ENCODE measurements at places on chromosomes 6 and 20.

DNA sequence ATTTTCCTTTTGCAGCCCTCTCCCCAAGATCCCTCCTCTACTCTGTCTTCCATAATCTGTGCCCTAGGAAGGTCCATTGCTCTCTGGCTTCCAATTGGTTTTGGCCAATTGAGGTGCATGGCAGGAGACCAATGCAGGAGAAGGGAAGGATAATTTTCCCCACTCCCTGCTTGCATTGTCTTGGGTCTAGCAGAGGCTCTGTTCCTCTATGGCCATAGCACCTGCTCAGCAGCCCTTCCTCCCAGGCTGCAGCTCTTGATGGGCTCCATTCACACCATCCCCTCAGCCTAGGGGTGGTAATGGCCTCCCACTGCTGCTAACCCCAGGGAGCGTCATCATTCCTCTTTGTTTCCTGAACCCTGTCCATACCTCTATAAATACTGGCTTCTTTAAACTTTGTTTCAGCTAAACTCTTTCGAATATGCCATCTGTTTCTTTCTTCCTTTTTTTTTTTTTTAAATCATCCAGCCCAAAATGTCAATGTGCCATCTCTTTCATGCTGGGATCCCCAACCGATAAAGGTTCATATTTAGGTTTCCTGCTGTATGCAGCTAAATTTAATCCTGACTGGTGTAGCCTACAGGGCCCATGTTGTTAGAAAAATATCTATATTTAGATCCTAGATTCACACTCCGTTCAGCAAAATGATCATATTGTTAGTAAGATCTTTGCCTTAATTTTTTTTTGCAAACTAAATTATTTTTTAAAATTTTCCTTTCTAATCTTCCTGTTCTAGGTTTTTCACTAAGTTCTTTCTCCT lies 63.8 kb downstream of the HECA start:
- no peak for DNase-seq

- DNase-seq = no peak
Measured at GRCh38 chr6:161168281-161168891, 105.5 kb downstream of the AGPAT4 start.

GRCh38 chr6:145147559-145147958 lies 587.8 kb downstream of the EPM2A start:
- peak; percentile 24 for DNase-seq

DNA sequence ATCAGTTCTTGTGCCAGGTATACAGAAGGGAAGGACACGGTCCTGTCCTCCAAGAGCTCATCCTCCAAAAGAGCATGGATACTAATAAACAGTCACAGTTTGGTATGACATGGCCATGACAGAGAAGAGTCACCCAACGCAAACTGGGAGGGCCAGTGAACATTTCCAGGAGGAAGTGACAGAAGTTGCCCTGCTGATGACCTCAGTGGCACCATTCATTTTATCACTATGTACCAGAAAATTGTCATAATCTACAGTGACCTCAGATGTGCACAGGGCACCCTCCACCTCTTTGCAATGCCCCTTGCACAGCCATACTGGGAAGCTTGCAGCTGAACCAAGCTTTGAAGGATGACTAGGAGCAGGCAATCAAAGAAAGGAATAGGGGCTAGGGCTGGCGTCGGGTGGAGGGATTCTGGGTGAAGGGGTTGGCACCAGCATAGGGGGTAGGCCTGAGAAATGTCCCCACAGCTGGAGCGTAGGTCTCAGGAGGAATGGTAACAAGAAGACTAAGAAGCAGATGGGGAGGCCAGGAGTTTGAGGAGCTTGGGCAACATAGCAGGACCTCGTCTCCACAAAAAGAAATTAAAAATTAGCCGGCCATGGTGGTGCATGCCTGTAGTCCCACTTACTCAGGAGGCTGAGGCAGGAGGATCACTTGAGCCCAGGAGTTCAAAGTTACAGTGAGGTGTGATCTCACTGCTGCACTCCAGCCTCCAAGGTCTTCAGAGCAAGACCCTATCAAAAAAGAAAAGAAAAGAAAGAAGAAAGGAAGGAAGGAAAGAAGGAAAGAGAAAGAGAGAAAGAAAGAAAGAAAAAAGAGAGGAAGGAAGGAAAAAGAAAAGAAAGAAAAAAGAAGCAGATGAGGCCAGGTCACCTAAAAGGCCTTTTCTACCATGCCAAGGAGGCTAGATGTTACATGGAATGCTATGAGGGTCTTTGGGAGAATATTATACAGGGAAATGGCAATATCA lies 65.3 kb upstream of the SNX9 start:
- DNase-seq = peak; percentile 27

- peak; percentile 57 for DNase-seq
Measured at GRCh38 chr6:43993881-43994523, 133.2 kb downstream of the MRPL14 start.

DNA sequence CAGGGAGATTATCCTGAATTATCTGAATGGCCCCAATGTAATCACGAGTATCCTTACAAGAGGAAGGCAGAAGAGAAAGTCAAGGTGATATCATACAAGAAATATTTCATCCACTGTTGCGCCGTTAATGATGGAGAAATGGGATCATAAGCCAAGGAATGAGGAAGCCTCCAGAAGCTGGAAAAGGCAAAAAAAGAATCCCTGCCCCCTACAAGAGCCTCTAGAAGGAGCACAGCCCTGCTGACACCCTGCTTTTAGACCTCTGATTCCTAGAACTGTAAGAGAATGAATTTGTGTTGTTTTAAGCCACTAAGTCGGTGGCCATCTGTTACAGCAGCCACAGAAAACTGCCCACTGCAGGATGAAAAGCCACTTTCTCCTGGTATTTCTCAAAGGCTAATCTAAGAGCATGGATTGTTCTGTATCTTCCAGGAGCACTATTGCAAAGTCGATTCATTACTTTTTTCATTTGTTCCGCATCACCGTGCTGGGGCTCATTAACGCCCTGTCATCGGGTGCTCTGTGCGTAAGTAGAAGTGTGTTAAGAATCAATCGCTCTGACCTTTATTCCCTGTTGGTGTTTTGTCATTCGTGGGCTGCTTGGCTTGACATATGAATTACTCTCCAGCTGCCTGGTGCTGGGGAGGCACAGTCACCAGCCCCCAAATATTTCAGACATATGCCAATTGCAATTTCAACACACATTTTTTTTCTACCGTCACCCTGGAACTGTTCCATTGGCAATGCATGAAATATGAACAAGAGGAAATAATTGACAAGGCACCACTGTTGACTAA lies 117.0 kb downstream of the PCSK2 start:
- no peak for DNase-seq

- peak; percentile 46 for DNase-seq
Measured at GRCh38 chr20:3923818-3924217, 34.6 kb downstream of the PANK2 start.

- DNase-seq = no peak
Measured at GRCh38 chr6:105993341-105994117, 92.6 kb upstream of the PRDM1 start.

DNA sequence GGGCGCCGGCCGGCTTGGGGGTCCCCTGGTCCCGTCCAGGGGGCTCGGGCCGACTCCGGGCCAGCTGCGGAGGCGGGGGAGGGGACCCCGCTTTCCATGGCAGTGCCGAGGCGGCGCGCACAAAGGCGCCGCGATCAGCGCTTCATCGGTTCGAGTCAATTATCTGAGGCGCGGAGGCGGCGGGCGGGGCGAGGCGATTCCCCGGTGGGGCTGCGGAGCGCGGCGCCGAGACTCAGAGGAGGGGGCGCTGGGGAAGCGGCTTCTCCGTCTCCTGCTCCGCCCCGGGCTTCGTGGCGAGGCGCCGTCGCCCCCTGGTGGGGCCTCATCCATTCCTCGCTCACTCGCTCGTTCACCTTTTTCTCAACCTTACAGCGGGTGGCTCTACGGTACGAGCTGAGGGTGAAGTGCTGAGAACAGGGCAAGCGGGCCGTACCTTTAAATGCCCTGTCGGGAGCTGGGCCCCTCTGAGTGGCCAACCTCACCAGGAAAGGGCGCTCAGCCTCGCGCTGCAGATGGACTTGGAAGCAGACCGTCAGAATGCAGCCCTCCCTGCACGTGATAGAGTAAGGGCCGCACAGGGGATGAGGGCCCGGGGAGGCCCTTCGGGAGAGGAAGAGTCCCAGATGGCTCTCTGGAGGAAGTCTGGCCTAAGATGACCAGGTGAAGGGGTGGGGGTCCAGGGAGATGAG lies 39.9 kb downstream of the SLC52A3 start:
- peak; percentile 79 for DNase-seq

- DNase-seq = no peak
Measured at GRCh38 chr20:42756991-42757390, 432.7 kb downstream of the PTPRT start.

DNA sequence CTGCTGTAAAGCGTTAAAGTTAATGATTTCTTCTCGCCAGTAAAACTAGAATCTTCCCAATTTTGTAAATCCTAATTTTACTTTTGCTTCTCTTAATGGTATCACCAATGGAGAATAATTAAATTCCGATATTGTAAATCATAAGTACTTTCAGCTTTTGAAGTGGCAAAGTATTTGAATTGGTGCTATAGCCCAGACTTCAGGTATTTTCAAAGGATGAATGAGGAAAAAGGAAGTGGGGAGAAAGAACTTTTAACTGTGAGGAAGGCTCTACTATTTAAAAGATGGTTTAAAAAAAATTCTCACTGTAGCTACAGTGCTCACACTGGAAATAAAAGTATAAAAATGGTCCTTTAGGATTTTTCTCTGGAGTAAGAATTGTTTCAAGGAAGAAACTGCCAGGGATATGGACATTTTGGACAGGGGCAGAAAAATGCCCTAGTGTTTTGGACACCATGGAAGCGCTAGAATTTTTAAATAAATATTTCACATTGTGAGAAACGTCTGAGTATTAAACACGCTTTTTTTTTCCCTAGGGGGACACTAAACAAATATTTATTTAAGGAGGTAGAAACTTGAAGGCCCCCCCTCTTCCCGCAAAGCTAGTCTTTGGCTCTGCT lies 1.3 kb upstream of the TAB2 start:
- no peak for DNase-seq

DNA sequence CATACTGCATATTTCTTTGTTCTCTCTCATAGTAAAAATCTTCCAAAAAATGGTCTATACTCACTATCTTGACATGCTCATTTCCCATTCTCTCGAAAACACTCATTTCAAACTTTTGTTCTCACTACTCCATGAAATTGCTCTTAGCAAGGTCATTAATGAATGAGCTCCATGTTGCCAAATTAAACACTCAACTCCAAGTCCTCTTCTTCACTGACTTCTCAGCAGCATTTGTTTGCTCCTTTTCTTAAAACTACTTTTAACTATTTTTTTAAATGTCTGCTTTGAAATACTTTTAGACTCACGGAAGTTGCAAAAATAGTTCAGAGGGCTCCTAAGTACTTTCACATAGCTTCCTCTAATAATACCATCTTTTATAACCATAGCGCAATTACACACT lies 274.0 kb upstream of the PREP start:
- DNase-seq = no peak

DNA sequence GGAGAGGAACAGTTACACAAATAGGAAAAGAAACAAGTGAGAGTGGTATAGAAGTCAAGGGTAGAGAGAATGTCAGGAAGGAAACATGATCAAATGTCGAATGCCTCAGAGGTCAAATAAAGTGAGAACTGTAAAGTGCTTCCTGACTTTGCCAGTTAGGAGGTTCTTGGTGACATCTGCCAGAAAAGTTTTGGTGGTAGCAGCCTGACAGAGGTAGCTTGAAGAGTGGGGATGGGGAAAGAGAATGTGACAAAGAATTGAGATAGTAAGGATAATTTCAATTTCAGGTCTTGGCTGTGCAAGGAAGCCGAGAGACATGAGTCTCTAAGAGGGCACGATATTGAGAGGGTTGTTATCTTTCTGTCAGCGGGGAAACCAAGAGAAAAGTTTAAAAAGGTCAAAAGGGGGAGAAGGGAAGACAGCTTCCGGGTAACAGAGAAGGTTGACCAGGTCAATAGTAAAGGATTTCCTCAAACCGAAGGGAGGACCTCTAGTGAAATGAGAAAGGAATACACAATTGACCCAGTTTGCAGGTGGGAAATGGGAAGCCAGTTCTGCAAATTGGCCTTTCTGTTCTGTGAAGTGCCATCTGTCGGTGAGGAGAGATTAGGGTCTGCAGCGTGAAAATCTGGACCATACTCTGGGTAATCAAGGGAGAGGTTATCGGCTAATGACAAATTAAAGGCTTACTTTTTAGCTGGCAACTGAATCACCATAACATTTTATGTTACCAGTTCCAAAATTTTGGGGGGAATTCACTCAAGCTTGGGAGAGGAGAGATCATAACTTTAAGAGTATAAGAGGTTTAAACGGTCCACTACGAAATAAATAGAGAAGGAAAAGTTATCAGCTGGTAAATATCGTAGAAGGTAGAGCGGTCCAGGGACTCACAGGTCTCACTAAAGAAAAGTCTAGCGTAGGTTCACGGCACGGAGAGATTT lies 973 bp upstream of the BRD2 start:
- peak; percentile 87 for DNase-seq

DNA sequence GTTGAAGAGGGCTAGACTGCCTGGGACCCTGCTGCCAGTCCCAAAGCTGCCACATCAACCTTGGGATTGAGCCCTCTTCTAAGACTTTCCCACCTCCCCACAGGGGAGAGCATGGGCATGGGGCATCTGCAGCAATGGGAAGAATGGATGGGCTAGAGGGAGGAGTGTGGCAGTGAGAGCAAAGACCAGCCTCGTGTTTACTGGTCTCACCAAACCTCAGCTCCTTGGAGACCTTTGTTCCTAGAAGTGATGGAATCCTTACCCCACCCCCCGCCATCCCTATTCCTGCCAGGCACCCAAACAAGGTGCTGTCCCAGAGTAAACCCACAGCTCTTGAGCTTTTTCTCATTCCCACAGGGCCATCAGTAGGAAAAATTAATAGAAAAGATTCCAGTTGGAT lies 20.0 kb upstream of the ARMC12 start:
- no peak for DNase-seq

Measured in NB4 (cell line).